ENCODE measurements at places on chromosomes 3 and 15.

GRCh38 chr15:63236272-63236671 is 41.1 kb upstream of the APH1B start:
- no peak for DNase-seq

DNA sequence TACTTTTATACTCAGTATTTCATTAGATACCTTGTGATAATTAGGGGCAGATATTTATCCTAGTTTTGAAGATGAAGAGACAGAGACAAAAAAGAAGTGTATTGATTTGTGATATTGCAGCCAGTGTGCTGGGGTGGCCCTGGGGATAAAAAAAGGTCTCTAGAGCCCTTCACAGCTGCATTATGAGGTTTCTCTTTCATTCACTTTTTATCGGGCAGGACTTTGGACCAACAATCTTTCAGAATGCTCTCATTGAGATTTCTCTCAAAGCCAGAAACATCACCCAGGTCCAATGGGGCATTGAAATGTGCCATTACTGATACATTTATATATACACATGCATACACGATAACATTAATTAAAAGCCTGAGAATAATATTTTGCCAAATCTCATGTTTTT is 20.5 kb upstream of the SELENOT start:
- DNase-seq = no peak

DNA sequence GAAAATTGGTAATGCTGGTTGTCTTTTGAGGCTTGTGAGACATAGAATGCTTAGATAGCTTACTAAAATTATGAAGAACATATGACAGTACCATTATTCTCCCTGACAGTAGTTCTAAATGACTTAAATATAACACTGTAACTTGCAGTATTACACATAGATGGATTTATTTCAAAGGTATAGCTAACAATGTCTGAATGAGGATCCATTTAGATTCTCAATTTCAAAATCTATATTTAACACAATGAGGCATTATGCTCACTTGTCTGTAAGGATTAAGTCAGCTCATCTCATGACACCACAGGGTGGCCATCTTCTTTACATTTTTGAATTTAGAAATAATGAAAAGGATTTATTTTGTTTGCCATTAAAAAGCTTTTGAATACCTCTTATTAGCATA is 108.4 kb downstream of the CCNL1 start:
- no peak for DNase-seq

- DNase-seq = no peak
These were observed 175.8 kb upstream of the STT3B start for GRCh38 chr3:31356941-31357340.
